ENCODE measurements at places on chromosomes 2 and 18.

DNA sequence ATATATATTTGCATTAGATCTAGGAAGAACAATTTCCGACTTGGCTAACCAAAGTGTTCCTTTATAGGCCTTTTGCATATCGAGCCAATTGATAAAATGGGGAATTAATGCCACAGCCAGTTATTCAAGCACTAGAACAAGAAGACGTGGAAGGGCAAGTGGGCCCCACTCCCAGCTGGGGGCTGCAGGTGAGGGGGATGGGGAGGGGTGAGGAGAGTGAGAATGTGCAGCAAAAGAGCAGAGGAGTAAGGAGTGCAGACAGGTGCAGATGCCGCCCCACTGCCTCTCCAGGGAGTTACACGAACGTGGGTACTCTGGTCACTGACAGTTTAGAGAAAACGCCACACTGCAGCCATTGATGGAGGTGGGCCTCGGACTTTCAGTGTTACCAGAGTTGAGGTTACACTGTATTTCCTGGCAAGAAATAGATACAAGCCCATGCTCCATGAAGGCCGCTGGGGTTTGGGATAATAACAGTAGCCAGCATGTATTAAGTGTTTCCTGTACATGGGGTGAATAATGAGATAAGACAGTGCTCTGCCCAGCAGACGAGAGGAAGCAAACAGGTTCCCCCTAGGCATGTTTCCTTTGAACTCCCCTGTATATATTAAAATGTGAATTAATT, 40.9 kb downstream of the GORASP2 start:
- no peak for DNase-seq

DNA sequence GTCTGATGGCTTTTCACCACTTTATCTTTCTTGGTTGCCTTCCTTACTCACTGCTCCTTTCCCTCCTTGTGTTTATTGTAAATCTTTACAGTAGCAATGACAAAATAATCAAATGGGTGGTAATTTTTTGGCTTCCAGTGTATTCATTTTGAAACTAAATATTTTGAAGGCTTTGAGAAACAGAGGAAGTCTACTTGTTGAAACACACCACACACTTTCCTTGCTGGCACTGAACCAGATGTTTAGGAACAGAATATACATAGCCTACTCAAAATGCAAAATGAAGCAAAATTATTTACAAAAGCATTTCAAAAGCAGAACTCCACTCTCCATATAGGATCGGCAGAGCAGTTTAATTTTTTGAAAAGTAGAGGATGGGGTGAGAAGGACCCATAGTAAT, 189.8 kb downstream of the LTBP1 start:
- no peak for DNase-seq

DNA sequence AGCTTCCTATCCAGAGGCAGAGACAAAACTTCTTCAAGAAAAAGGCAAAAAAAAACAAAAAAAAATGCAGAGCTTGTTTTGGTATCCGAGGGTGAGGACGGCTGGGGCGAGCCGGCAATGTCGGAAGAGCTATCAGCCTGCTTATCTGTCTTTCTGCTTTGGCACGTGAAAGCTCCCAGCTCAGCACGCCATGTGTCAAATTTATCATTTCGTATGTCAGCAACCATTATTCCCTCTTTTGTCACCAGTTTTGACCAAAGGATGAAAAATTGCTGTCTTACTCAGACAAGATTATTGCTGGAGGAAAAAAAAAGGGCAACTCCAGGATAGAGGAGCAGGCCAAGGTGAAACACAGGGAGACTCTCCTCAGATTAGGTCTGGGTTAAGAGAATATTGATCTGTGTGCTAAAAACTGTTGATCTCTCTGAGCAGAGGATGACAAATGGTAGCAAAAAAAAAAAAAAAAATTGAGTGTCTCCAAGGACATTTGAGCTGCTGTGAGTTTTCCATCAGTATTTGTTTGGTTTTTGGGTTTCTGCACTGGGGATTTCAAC, 532.0 kb upstream of the POU3F3 start:
- DNase-seq = no peak

DNA sequence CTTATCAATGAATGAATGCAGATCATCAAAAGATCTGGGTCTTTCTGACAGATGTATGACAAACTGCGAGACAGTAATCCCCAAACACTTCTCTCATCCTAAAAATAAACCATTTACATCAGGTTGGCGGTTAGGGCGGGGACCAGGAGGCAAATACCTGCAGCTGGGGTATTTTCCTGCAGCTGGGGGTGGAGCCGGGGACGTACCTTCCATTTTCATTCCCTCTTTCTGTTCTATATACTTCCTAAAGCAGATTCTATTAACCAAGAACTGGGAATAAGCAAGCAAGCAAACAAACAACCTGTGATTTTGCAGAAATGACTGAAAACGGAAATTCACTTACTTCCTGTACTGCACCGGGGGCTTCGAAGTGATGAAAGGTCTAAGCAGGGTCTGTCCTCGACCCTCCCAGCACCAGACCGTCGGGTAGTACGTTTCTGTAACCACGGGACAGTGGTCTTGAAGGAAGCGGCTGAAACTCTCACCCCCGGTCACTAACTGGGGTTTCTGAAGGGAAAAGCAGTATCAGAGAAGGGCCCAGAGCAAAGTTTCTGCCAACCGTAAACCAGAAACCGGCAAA, 1.2 kb downstream of the ABHD3 start:
- DNase-seq = peak; percentile 22

DNA sequence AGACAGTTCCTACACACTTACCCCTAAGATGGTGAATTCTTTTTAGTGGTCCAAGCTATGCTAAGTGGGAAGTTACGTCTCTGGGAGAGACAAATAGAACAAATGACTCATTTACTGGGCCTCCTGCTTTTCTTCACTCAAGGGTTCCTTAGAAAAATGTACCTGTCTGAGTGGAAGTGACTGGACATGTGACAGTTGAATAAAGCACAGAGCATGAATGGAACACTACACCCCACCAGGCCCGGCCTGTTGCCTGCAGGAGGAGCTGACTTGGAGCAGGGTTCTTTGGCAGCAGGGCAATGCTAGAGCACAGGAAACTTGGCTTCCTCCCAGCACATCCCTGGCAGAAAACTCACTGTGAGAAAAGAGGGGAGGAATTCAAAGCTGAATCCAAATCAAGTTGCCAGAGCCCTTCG, 451.0 kb upstream of the SETBP1 start:
- no peak for DNase-seq

GRCh38 chr2:24334245-24334633, 26.1 kb downstream of the ITSN2 start:
- DNase-seq = no peak
